ENCODE measurements at places on chromosomes 3 and 15.
A peak's percentile ranks its signal among the peaks of the same experiment; 100 is the strongest.

GRCh38 chr3:32177702-32178198 is 60.7 kb upstream of the CMTM8 start:
- DNase-seq = no peak

DNA sequence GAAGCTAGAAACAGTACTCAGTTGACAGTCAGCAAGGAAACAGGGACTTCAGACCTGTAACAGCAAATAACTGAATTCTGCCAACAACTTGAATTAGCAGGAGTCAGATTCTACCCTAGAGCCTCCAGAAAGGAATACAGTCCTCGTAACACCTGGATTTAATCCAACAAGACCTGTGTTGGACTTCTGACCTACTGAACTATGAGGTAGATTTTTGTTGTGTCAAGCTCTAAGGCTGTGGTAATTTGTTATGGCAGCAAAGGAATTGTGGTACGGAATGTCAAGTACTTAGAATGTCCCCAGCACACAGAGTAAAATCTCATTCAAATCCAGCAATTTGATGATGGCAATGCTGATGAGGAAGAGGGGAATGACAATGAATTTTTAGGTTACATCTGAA is 234.1 kb downstream of the LRRN1 start:
- no peak for DNase-seq

DNA sequence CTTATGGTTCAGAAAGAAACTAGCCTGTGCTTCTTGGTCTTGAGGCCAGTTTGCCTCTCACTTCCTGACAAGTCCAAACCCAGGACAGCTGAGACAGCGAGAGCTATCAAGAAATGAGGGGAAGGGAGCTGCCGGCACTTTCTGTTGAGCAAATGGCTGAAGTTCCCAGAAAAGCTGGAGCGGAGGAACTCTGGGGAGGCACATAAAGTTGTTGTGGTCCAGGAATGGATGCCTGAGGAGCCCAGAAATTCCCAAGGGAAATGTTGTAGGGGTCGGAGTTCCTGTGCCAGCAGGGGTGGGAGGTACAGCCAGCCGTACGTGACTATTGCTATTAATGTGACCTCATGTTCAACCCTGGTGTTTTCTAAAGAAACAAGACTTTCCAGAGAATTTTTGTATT is 98.8 kb upstream of the TNFAIP8L3 start:
- DNase-seq = no peak

DNA sequence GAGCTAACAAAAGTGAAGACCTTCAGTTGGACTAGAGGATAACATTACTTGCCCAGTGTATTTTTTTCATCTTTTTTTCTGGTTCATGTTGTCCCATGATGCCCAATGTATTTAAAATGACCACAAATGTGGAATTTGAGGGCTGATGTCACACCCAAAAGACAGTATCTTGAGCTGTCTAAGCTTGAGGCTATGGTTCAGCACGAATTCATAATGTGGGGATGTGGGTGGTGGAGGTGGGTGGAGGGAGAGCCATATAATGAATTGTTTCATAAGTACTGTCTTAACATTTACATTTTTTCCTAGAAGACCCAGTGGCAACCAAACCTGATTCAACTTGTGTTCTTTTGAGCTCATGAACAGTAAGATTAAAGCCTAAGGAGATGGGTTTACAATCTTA is 37.5 kb downstream of the CHAC1 start:
- no peak for DNase-seq

- DNase-seq = no peak
Measured at GRCh38 chr3:61663356-61664104, 102.2 kb downstream of the PTPRG start.

GRCh38 chr3:195825191-195825588 is 13.5 kb upstream of the MUC4 start:
- no peak for DNase-seq

DNA sequence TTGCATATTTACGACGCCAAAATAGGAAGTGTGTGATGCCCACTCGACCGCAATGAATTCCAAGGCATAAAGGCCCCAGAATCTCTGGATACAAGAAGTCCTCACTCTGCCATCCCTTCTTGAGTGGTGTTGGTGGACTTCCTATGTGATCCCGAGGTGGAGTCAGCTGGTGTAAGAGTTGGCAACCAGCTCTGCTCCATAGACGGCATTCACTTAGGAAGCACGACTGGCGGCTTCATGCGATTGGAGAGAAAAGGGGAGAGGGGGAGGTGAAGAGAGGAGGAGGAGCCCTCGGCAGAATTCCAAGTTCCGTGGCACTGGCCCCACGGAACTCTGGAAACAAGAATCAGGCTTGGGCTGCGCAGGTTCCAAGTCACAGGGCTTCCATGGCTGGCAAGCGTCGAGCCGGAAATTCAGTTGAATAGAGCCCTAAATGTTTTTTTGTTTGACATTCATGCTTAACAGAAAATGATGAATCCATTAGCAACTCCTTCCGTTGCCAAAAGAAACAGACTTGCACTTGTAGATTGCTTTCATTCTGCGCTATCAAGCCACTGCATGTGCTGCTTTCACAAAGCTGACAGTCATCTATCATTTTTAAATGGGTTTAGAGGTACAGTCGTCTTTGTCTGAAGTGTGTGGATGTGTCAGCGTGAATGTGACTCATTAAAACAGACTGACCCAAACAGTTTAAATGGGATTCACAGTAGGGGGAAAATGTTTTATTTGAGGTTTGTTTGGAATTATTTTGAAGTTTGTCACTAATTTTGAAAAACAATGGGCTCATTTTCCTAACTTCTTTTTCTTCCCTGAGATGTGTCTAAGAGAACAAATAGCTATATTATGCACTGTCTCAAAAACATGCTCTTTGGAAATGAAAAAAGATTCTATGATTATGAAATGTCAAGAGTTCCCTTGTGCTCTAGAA is 428.3 kb upstream of the ATP11B start:
- peak; percentile 69 for DNase-seq

- DNase-seq = peak; percentile 70
Measured at GRCh38 chr3:71725271-71725991, at the start of gene EIF4E3. EIF4E3 (minus strand) TSS chr3:71725402; CDS start chr3:71725367, 35 bp downstream.

GRCh38 chr15:68415501-68416157 is 16.3 kb downstream of the ITGA11 start:
- peak; percentile 74 for DNase-seq

DNA sequence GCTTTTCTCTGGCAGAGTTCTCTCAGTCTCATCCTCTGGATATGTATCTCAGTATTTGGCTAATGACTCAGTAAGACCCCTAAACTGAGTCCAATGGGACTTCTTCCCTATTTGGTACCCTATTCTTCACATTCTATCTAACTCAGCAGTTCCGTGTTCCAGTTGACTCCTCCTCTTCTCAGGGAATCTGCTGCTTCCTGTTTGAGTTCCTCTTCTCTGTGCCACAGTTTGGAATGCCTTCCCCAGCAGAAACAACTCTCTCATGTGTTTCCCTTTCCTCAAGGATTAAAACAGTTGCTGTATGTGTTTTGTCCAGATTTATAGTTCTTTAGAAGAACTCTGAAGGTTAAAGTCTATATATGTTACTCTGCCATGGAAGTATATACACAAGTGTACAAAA is 344.0 kb upstream of the RARB start:
- no peak for DNase-seq

DNA sequence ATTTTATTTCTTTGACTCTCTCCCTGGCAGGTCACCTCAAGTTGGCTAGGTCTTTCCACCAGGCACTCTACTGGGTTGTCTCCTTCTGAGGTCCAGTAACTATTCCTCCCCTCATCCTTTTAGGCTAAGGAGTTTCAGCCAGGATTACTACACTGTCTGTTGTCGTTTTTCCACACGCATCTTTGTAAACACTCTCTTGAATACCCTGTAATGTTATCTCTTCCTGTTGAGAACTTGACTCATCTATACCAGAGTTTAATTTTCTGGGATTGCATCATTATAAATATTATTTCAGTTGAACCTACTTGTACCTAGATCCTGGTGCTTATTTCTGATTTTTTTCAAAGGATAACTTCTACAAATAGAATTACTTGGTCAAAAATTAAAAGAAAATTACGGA is 138.3 kb downstream of the SQOR start:
- no peak for DNase-seq

- no peak for DNase-seq
Measured at GRCh38 chr3:98718730-98719129, 44.4 kb upstream of the ST3GAL6 start.

DNA sequence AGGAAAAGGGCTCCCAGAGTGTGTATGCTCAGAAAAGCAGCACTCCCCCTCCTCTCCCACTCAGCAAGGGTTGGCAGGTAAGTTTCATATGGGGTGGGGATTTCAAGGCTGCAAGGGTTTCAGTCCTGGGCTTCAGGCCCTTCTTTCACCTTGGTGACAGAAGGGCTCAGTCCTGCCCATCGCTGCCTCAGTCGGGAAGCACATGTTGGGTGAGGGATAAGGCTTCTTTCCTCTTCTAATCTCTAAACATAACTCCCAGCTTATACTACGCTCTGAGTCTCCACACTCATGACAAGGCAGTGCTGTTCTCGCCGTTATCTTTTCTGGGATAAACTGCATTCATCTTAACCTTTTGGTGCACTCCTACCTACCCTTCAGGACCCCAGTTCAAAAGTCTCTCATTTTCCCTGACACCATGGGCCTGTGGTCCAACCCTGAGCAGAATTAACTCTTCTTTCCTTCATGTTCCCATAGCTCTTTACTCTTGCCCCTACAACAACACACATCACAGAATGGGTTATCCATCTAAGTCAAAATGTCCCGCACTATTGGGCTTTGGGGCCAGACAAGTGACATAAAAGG is 17.0 kb downstream of the RAB43 start:
- no peak for DNase-seq

- DNase-seq = no peak
Measured at GRCh38 chr3:167100200-167100599, 279.9 kb downstream of the ZBBX start.
